ENCODE measurements at places on chromosomes 6 and 20. TPM values are rescaled to one million over a fixed set of nuclear protein-coding genes. Genes with fewer than 3 reads are reported as not detected.

The SYNE1 gene
- total RNA-seq: 16.7 TPM

The MBOAT1 gene
- total RNA-seq: 10.3 TPM

The RAET1L gene
- total RNA-seq: 1.1 TPM

The OPRL1 gene
- total RNA-seq: 7.4 TPM

The HLA-DQB1 gene
- not detected for total RNA-seq

The OOEP gene
- not detected for total RNA-seq

The ZNF337 gene
- total RNA-seq: 12.8 TPM

The GPX6 gene
- total RNA-seq: not detected

The SPACA1 gene
- not detected for total RNA-seq

The CENPQ gene
- 9.7 TPM for total RNA-seq

The MARCKS gene
- total RNA-seq: 51.5 TPM

The CABLES2 gene
- total RNA-seq: 13.5 TPM

The SLC22A23 gene
- 5.7 TPM for total RNA-seq

The PLCB4 gene
- total RNA-seq: 16.9 TPM

The PRDM13 gene
- total RNA-seq: not detected

The ADGRF1 gene
- 82.6 TPM for total RNA-seq

The PMEPA1 gene
- total RNA-seq: 21.9 TPM

The TFAP2A gene
- 29.4 TPM for total RNA-seq

The C2 gene
- 1.1 TPM for total RNA-seq

The PPP1R18 gene
- 49.9 TPM for total RNA-seq

The MAS1 gene
- not detected for total RNA-seq

The XKR7 gene
- total RNA-seq: not detected

The NKAPL gene
- total RNA-seq: not detected

The CSTF1 gene
- total RNA-seq: 60.2 TPM

The SLC16A10 gene
- 2.9 TPM for total RNA-seq

The FAM217A gene
- not detected for total RNA-seq

The POM121L2 gene
- not detected for total RNA-seq

The C6orf15 gene
- not detected for total RNA-seq

The ARMC2 gene
- 0.29 TPM for total RNA-seq

The AKAP12 gene
- 146 TPM for total RNA-seq

The PHACTR3 gene
- 26.4 TPM for total RNA-seq

The ALDH8A1 gene
- 1.9 TPM for total RNA-seq

The DEFB132 gene
- total RNA-seq: not detected

The C6orf89 gene
- total RNA-seq: 23.2 TPM

The SLC17A3 gene
- not detected for total RNA-seq

The PDE10A gene
- total RNA-seq: 2.1 TPM

The ENPP1 gene
- 5.1 TPM for total RNA-seq

The RRAGD gene
- 0.35 TPM for total RNA-seq

The KCNQ2 gene
- not detected for total RNA-seq

The APMAP gene
- total RNA-seq: 137 TPM

The SAPCD1 gene
- total RNA-seq: 6.0 TPM

The BMP7 gene
- not detected for total RNA-seq

The LIN28B gene
- 0.11 TPM for total RNA-seq

The PAK5 gene
- not detected for total RNA-seq

The SOBP gene
- total RNA-seq: 0.17 TPM

The DCDC2 gene
- 0.11 TPM for total RNA-seq

The MLN gene
- total RNA-seq: not detected

The SLC17A2 gene
- not detected for total RNA-seq

The SPEF1 gene
- 2.0 TPM for total RNA-seq

The CLIC1 gene
- 743 TPM for total RNA-seq

The UNC5CL gene
- total RNA-seq: 0.58 TPM

The DEFB114 gene
- not detected for total RNA-seq

The SGK1 gene
- total RNA-seq: 95.2 TPM

The RFX6 gene
- 0.17 TPM for total RNA-seq
